PC-3 (cell line): ENCODE measurements at places on chromosomes 3 and 15.

DNA sequence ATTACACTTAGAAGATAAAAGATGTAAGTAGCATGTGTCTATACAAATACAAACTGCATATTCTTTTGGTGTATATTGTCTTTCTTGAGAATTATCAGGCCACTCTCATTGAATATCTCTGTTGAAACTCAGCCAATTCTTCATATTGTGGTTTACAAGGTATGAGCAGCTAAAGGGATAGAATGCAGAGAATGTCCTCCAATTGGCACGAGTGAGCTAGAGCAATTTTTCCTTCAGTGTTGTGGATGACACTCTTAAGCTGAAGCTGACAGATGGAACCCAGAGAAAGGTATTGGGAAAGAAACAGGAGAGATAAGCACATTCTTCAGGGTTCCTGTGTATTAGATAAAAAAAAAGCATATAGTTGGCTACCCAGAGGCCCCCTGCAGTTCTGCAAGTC is 453.1 kb downstream of the EPHA3 start:
- DNase-seq, result peak; percentile 46

GRCh38 chr15:29128671-29129070 is 141.0 kb downstream of the NSMCE3 start:
- no peak for DNase-seq

DNA sequence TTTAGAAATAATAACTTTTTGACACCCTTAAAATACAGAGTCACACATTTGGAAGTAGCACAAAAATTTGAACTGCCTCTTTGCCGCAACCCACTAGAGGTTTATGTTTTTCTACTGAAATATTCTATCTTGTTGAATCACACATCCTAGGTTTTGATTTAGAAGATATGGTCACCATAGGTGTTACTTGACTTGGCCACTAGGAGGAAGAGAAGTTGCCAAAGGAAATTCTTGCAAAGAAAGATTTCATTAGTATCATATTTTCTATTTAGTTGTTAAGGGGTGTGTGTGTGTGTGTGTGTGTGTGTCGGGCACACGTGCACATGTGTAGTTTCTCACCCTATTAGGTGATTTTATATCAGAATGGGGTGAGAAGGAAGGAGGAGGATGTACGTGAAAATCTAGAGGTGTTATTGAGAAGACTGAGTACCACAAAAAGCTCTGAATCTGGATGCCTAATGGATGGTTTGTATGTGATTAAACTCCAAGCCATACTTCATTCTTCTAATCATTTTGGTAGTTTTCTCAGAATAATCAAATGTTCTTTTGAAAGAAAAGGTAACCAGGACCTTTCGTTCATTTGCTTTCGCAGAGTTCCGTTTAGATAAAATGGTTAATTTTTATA is 31.5 kb downstream of the ZFAND6 start:
- peak; percentile 25 for DNase-seq

- peak; percentile 97 for DNase-seq
Measured at GRCh38 chr3:156535162-156535627, 19.7 kb downstream of the SSR3 start.

DNA sequence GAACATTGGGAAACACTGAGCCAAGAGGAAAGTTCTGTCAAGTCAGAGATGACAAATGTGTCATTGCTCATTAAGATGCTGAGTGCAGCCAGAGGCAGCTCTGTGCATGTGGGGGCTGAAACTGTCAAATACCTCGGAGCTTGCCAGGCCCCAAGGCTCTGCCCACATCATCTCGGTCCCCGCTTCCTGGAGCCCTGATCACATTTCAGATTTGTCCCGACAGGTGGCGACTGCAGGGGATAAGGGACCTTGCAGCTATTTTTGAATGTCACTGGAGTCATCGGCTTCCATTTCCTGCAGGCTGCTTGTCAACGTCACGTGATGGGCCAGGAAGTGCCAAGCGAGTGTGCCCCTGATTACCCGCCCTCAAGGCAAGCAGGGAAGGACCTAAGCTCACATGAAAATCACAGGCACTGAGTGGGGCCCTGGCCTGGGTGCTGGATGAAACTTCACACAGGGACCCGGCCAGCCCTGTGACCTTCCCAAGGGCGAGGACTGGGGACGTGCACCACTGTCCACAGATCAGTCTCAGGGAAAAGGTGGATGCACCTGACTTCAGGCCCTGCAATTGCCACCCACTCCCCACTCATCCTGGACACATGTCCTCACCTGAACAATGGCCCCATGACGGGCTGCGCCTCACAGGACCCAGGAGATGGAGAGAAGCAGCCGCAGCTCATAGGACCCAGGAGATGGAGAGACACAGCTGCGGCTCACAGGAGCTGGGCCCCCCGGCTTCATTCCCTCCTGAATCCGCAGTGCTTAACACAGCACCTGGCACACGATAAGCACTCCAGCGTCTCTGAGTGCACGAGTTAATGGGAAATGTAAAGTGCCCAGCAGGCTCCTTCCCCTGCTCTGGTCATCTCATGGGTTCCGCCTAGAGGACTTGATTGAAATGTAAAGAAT is 73.4 kb downstream of the NUP210 start:
- no peak for DNase-seq

DNA sequence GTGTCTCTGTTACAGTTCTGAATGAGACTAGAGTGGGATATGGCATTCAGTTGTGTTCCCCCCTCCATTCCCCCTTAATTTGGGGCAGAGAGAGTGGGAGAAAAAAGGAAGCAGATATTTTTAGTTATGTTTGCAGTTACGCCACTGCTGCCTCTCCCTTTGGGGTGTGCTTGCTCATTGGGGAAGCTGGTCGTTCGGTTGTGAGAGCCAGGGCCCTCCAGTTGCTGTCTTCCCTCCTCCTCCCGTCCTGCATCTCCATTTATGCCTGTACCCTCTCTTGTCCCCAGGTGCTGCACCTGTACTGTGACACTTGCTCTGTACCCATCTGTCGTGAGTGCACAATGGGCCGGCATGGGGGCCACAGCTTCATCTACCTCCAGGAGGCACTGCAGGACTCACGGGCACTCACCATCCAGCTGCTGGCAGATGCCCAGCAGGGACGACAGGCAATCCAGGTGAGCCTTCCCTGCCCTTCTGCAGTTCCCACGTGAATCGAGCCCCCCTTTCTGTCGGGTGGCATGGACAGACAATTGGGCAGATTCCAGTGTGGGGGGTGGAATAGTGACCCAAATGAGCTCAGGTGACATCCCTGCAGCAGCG is 55.8 kb downstream of the TRIM71 start:
- DNase-seq, result no peak

DNA sequence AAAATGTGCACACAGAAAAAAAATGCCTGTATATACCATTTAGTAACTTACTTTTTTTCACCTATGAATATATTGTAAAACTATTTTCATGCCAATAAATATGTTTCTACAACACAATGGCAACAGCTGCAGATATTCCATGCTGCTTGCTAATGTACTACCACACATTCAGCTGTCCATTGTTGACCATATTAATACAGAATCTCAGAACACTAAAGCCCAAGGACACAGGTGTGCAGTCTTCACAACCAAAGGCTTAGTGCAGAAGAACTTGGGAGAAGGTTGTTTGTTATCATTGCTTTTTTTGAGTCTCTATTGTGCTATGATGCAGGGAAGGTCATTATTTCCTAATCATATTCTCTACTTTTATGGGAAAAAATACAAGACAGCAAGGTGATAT is 79.6 kb downstream of the DIPK2A start:
- no peak for DNase-seq

DNA sequence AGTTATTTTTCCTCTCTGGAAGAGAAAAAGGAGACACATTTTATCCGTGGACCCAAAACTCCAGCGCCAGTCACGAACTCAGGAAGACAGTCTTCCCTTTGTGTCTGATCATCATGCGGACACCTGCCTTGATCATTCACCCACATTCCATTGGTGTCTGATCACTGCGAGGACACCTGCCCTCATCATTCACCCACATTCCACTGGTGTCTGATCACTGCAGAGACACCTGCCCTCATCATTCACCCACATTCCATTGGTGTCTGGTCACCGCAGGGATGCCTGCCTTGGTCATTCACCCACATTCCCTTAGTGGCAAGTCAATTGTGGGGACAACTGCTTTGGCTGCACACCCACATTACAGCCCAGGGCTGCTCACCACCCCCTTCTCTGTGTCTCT is 148.9 kb downstream of the ROBO1 start:
- peak; percentile 42 for DNase-seq
